T-cell (primary cell): ENCODE measurements at places on chromosomes 1 and 21. TPM values are rescaled to one million over a fixed set of nuclear protein-coding genes. Genes with fewer than 3 reads are reported as not detected.

COL9A2 gene
- 3.6 TPM for total RNA-seq

HMGCS2 gene
- total RNA-seq, result not detected

OR6N1 gene
- not detected for total RNA-seq

SVBP gene
- total RNA-seq, result 19.4 TPM

PALMD gene
- not detected for total RNA-seq

CDK18 gene
- 4.6 TPM for total RNA-seq

PLA2G2C gene
- total RNA-seq, result not detected

GRCh38 chr1:248751635-248752034, 3.9 kb downstream of the LYPD8 start:
- H3K36me3 ChIP-seq, result no peaks in the 10 kb centered on the region
- H3K4me3 ChIP-seq, result no peak overlapping the region
- H3K4me1 ChIP-seq, result peaks cover 13% of the 10 kb centered on the region
- H3K27me3 ChIP-seq, result no peaks in the 10 kb centered on the region
- no peak overlapping the region for H3K27ac ChIP-seq

DNA sequence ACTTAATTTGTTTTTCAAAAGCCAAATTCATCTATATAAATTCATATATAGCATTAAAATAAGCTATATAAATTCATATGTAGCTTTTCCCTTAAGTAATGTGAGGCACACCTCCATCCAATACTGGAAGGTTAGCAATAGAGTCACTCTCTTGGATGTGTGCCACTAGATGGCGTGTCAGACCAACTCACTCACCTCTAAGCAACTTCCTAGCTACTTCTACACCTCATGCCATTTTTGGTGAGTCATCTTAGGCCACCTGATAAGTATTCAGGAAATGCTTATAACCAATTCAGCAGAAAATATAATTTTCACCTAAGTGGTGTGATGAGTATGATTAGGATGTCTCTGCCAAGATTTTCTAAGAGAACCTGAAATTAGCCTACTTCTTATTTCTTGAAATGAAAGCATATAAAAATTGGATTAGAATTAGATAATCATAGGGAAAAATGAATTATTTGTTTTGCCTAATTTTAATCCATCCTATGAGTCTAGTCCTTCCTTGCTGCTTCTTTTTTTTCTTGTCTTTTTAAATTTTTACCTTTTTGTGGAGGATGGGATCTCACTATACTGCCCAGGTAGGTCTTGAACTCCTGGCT, 34.4 kb upstream of the TADA1 start:
- peak; percentile 65 for DNase-seq
- no peak overlapping the region for H3K27ac ChIP-seq
- H3K36me3 ChIP-seq, result no peaks in the 10 kb centered on the region
- no peak overlapping the region for H3K4me3 ChIP-seq
- no peaks in the 10 kb centered on the region for H3K4me1 ChIP-seq

GRCh38 chr1:198490224-198490623, 50.3 kb downstream of the ATP6V1G3 start:
- no peaks in the 10 kb centered on the region for H3K4me1 ChIP-seq
- no peaks in the 10 kb centered on the region for H3K27me3 ChIP-seq
- no peak overlapping the region for H3K4me3 ChIP-seq
- no peaks in the 10 kb centered on the region for H3K36me3 ChIP-seq

- H3K27ac ChIP-seq, result peak overlapping the region; percentile 69
- peaks cover 9% of the 10 kb centered on the region for H3K4me1 ChIP-seq
- no peak for DNase-seq
- no peaks in the 10 kb centered on the region for H3K36me3 ChIP-seq
- no peaks in the 10 kb centered on the region for H3K27me3 ChIP-seq
Measured at GRCh38 chr1:219173434-219173757, 282 bp upstream of the LYPLAL1 start.

DNA sequence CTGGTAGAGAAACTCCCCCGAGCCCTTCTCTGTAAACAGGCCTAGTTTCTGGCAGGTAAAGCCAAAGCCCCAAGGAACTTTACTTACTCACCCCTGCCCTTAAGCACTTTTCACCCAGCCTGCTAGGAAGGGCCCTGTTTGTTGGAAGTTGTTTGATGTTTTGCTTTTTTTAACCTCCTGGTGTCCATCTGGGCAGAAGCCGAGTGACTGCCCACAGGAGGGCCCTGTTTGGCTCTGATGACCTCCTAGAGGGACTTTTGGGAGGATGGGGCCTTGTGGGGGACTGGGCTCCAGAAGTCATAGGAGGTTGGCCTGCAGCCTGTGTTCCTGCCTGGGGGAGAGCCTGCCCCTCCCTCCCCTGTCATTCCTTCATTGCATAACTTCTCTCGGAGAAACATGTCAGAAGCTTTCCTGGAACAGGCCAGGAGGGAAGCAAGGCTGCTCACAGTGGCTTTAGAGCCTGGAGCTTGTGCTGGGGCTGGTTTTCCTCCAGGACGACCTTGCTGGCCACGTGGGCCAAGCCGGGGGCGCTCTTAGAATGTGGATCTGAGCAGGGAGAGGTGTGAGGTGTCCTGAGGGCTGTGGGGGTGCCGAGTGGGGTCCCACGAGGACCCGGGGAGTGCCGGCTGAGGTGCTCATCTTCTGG, 33.9 kb downstream of the COQ8A start:
- no peak for DNase-seq
- H3K27me3 ChIP-seq, result no peaks in the 10 kb centered on the region
- no peak overlapping the region for H3K27ac ChIP-seq
- no peak overlapping the region for H3K4me3 ChIP-seq
- H3K4me1 ChIP-seq, result no peaks in the 10 kb centered on the region

- H3K4me1 ChIP-seq, result peaks cover 15% of the 10 kb centered on the region
- H3K27ac ChIP-seq, result no peak within 1 kb of the TSS
- DNase-seq, result peak; percentile 19
- peak within 1 kb of the TSS; percentile 26 for H3K4me3 ChIP-seq
- peaks cover 32% of the 10 kb centered on the region for H3K27me3 ChIP-seq
- no peaks in the 10 kb centered on the region for H3K36me3 ChIP-seq
Measured at GRCh38 chr1:236685917-236686814, at the start of gene ACTN2. ACTN2 (plus strand) TSS chr1:236686499; CDS start chr1:236686674, 175 bp downstream.

DNA sequence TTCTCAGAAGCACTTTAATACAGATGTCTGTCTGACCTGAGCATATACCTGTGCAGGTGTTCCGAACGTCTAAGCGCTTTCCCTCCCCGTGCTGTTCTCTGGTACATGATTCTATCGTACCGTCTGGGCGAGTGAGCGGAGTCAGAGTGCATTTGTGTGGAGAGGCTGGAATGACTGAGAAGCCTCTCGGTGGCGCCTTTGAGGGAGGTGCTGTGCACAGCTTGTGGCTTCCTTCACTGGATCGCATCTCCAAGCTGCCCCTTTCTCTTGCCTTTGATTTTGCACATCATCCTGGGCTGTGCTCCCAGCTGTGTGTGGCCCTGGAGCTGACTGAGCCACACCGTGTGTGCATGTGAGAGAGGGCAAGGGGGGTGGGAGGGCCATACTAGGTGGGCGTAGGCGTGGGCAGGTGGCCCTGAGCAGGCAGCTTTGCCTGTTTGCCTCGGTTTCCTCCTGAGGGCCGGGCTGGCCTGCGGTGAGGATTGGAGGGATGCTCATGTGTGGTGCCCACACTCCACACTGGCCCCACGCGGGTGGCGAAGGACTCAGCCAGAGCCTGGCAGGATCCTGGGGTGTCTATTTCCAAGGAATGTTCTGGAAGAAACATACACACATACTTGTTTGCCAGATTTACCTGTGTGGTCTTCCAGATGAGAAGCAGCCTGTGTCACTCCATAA, 105.3 kb downstream of the ADARB1 start:
- no peaks in the 10 kb centered on the region for H3K27me3 ChIP-seq
- no peak for DNase-seq

- no peak for DNase-seq
- no peak overlapping the region for H3K27ac ChIP-seq
- H3K4me1 ChIP-seq, result no peaks in the 10 kb centered on the region
- no peaks in the 10 kb centered on the region for H3K27me3 ChIP-seq
- H3K36me3 ChIP-seq, result peaks cover 3% of the 10 kb centered on the region
Measured at GRCh38 chr1:1293263-1294249, 13.3 kb downstream of the SCNN1D start.

DNA sequence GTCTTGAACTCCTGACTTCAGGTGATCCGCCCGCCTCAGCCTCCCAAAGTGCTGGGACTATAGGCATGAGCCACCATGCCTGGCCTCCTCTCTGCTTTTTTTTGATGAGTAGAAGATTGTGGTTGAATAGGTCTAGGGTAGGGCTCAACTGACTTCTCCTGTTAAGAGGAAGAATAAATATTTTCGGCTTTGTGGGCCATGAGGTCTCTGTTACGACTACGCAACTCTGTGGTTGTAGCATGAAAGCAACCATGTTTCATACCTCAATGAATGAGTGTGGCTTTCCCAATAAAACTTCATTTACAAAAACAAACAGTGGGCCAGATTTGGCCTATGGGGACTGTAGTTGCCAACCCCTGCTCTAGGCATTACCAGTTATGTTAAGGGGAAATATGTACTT, 67.8 kb downstream of the NID1 start:
- no peak overlapping the region for H3K27ac ChIP-seq
- no peak for DNase-seq
